ENCODE measurements at places on chromosomes 11 and 22.

DNA sequence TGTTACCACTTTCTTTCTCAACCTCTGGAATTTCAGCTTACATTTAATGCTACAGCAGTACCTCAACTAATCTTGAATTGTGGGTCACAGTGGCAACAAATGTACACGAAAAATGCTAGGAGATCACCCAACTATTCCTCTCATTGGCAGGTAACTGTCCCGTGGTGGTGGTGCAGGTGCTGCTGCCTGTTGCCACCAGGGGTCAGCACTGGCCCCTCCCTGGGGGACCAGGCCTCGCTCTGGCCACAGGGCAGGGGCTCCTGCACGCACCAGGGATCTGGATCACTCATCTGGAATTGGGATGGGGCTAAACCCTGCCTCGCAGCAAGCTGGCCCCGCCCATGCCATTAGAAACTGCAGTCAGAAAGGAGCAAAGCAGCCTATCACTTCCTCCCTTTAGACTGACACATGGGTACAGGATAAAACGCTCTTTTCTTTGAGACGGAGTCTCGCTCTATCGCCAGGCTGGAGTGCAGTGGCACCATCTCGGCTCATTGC is 6.9 kb upstream of the POLDIP3 start:
- DNase-seq: no peak
- no peaks in the 10 kb centered on the region for H3K27me3 ChIP-seq
- H3K4me1 ChIP-seq: peaks cover 28% of the 10 kb centered on the region
- peaks cover 54% of the 10 kb centered on the region for H3K36me3 ChIP-seq

DNA sequence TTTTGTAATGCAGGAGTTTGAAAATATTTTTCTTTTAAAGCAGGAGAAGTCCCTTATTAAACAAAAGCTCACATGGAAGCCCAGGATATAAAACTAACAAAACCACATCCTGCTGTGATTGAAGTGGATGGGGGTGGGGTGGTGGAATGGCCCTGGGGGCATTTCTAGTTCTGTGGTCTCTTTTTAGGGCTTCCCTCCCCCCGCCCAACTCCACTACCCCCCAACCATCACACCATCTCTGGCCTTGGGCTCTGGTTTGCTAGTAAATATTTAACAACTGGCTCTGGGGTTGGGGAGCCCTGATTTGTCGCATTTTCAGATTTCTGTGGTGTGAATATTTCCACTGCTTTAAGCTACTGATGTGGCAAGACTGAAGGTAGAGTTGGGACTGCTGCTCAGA is 279.6 kb upstream of the PLET1 start:
- peaks cover 6% of the 10 kb centered on the region for H3K4me1 ChIP-seq
- no peaks in the 10 kb centered on the region for H3K27me3 ChIP-seq
- DNase-seq: no peak
- no peak overlapping the region for H3K4me3 ChIP-seq

GRCh38 chr22:21938071-21938822 is 14.4 kb downstream of the PPM1F start:
- H3K36me3 ChIP-seq: peaks cover 5% of the 10 kb centered on the region
- peak overlapping the region; percentile 54 for H3K4me3 ChIP-seq
- peaks cover 37% of the 10 kb centered on the region for H3K4me1 ChIP-seq
- DNase-seq: peak; percentile 96
- H3K27me3 ChIP-seq: no peaks in the 10 kb centered on the region

DNA sequence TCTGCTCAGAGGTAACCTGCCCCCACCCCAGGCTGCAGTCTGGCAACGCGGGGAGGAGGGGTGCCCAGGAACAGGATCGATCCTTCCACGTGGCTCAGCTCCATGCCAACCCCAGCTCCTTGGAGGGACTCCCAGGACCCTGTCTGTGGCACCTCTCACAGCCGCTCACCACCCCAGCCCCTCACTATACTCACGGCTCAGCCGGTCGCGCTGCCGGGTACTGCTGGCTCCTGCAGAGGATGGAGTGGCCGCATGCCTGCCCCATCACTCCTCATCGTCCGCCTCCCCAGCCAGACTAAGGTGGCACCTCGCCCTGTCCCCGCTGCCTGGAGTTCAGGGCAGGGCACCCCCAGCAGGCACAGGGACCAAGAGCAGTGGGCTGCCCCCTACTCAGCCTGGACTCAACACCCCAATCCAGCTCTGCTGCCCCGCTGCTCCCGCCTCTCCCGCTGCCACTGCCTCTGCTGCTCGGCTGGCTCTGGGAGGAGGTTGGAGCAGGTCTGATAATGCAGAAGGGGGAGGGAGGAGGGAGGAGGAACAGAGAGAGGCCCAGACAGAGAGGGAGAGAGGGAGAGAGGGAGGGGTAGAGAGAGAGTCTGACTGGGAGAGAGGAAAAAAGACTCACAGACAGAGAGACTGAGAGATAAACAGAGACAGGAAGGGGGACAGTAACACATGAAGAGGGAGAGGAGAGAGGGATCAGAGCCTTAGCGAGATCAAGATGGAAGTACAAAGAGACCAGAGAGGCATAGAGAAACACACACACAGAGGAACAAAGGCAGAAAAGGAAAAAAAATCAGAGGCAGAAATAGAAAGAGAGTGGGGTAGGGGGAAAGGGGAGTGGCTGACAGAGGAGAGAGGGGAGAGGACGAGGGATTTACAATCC is at the start of gene PDE2A:
Gene PDE2A, minus strand, starts transcription at position 480 of the 886 bp plus-strand sequence. Its CDS starts 215 bp downstream, at position 265.
- DNase-seq: no peak
- H3K4me3 ChIP-seq: no peak within 1 kb of the TSS
- H3K27me3 ChIP-seq: peaks cover 18% of the 10 kb centered on the region
- H3K4me1 ChIP-seq: no peaks in the 10 kb centered on the region
- no peaks in the 10 kb centered on the region for H3K36me3 ChIP-seq

DNA sequence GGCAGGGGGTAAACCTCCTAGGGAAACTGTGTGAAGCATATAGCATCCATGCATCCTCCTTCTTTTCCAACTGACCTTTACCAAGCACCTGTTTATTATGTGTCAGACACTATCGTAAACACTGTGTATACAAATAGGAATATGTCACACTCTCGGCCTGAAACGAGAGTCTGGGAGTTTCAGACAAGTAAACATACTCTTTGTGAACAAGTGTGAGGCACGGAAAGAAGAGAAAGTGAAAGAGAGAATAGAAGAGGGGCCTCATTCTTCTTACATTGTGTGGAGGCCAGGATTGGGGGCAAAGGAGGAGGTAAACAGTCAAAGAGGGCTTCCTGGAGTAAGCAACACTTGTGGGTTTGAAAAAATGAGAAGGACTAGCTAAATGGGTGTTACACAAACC is 16.4 kb downstream of the CSNK2A3 start:
- H3K27ac ChIP-seq: no peak overlapping the region
- H3K36me3 ChIP-seq: peaks cover 8% of the 10 kb centered on the region
- H3K4me1 ChIP-seq: no peaks in the 10 kb centered on the region
- no peak for DNase-seq
- no peaks in the 10 kb centered on the region for H3K27me3 ChIP-seq
- H3K4me3 ChIP-seq: no peak overlapping the region

- H3K4me3 ChIP-seq: no peak overlapping the region
- no peaks in the 10 kb centered on the region for H3K4me1 ChIP-seq
- DNase-seq: no peak
- H3K27me3 ChIP-seq: no peaks in the 10 kb centered on the region
- H3K36me3 ChIP-seq: peaks cover 21% of the 10 kb centered on the region
Observed at GRCh38 chr22:20590477-20591294, 83.3 kb downstream of the MED15 start.

GRCh38 chr11:133081730-133082452 is 450.4 kb downstream of the OPCML start:
- H3K36me3 ChIP-seq: no peaks in the 10 kb centered on the region
- H3K4me1 ChIP-seq: no peaks in the 10 kb centered on the region
- H3K27ac ChIP-seq: no peak overlapping the region
- DNase-seq: no peak
- H3K4me3 ChIP-seq: no peak overlapping the region

- no peak for DNase-seq
- H3K4me1 ChIP-seq: no peaks in the 10 kb centered on the region
Observed at GRCh38 chr11:33620423-33621171, 80.0 kb downstream of the C11orf91 start.

- peaks cover 6% of the 10 kb centered on the region for H3K4me1 ChIP-seq
- H3K36me3 ChIP-seq: no peaks in the 10 kb centered on the region
- H3K27ac ChIP-seq: peak within 1 kb of the TSS; percentile 96
- no peak within 1 kb of the TSS for H3K4me3 ChIP-seq
- DNase-seq: no peak
Observed at GRCh38 chr11:118883368-118884071, at the start of gene CXCR5. Gene CXCR5 (plus strand): TSS chr11:118883892. CDS start chr11:118883942, 50 bp downstream.

DNA sequence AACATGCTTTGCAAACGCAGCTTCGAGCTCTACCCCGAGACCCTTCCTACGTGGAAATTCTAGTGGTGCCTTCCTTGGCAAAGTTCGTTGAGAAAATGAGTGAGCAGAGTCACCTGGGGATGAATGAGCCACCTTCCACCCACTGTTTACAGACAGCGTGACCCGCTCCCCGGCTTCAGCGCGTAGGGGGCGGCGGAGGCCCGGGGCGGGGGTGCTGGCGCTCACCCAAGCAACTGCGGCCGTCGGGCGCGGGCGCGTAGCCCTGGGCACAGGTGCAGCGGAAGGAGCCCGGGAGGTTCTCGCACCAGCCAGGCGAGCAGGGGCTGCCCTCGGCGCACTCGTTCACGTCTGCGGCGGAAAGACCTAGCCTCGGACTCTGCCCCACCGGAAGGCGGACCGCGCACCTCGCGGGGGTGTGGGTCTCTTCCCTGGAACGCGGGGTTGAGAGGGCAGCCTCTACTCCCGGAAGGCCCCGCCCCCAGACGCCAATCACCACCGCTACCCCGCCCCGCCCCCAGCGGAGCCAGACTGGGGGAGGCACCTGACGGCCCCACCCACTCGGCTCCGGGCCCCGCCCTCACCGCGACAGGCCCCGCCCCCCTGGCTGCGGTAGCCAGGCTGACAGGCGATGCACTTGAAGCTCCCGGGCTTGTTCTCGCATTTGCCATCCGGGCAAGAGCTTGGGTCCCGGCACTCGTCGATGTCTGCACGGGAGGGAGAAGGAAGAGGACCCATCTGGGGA is 11.8 kb downstream of the LTBP3 start:
- H3K27me3 ChIP-seq: no peaks in the 10 kb centered on the region
- peak; percentile 59 for DNase-seq
- peak overlapping the region; percentile 47 for H3K27ac ChIP-seq
- H3K36me3 ChIP-seq: peaks cover 76% of the 10 kb centered on the region

GRCh38 chr11:83087035-83087434 is 15.3 kb upstream of the RAB30 start:
- H3K36me3 ChIP-seq: no peaks in the 10 kb centered on the region
- no peak for DNase-seq
- no peak overlapping the region for H3K27ac ChIP-seq

DNA sequence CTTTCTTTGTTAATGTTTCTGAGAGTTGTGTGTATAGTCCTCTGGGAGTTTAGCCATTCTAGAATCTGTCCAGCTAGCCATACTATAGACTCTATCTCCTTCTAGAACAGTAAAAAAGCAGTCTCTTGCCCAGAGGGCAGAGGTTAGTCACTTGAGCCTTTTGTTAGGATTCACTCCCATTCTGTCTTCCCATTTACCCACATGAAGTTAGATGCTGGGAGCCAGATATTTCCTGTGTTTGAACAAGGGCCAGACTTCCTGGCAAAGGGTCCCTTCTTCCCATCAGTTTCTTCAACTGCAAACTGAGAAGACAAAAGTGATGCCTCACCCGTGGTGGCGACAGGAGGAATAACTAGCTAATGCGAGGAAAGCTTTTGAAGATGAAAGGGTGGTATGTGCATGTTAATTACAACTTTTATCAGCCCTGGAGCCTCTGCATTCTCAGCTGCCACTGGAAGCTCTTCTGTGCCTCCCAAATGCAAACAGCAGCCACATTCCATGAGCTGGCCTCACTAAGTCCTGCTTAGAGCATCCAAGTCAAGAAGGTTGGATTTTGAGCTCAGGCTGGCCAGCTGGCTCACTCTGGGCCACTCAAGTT is 12.8 kb downstream of the CD44 start:
- DNase-seq: no peak
- H3K4me3 ChIP-seq: no peak overlapping the region
- H3K27me3 ChIP-seq: no peaks in the 10 kb centered on the region
- peak overlapping the region; percentile 56 for H3K27ac ChIP-seq

GRCh38 chr11:828506-829175 is 922 bp downstream of the CRACR2B start:
- H3K4me3 ChIP-seq: peak overlapping the region; percentile 56
- DNase-seq: no peak
- H3K27ac ChIP-seq: peak overlapping the region; percentile 7
- peaks cover 44% of the 10 kb centered on the region for H3K4me1 ChIP-seq

DNA sequence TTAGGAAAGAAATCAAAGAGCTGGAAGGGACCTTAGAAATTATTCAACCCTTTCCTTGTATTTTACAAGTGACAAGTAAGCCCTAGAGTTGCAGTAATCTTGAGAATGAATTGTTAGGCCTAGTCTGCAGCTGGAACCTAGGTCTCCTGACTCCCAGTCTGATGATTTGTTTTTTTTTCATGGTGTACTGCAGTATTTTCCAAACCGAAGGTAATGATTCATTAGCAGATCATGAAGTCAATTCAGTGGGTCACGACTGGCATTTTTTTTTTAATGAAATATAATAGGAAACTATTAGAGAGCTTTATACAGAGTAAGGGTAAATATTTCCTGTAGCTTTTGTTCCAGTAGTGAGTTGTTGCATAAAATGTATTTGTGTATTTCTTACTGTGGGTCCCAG is 42.8 kb downstream of the EXT2 start:
- DNase-seq: no peak
- H3K4me1 ChIP-seq: peaks cover 31% of the 10 kb centered on the region
- H3K27ac ChIP-seq: peak overlapping the region; percentile 53
- no peaks in the 10 kb centered on the region for H3K27me3 ChIP-seq
- no peaks in the 10 kb centered on the region for H3K36me3 ChIP-seq

DNA sequence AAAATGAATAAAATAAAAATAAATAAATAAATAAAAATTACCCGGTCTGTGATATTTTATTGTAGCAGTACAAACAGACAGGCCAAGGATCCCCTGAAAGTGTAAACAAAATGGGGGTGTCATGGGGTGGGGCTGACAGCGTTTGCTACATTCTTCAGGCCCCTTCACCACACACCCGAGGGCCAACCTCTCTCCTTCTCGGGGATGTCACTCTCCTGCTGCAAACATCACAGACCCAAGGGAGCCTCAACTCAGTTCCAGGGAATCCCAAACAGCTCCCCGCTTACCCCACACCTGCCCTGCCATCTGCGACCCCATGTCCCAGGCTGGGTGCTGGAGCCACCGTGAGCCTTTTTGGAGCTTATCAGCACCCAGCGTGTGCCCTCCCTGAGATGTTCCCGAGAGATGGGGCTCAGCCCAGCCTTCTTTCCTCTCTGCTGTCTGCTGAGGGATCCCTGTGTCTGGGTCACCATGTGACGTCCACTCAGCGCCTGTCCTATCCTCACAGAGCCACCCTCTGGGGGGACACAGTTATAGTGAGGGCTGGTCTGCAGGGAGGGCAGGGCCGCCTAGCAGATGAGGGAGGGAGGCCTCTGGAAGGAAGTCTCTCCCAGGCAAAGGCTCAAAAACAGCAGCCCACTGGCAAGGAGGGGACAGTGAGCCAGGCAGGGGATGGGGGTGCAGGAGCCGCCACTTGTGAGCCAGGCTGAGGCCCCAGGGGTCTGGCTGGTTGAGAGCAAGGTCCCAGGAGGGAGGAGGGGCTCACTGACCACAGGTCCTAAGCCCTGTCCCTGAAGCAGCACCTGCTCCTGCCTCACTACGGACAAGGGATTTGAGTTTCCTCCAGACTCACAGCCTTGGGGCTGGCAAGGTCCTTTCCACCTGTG is 1041.6 kb downstream of the BRD1 start:
- no peaks in the 10 kb centered on the region for H3K27me3 ChIP-seq
- H3K36me3 ChIP-seq: no peaks in the 10 kb centered on the region
- no peaks in the 10 kb centered on the region for H3K4me1 ChIP-seq
- no peak overlapping the region for H3K27ac ChIP-seq

- H3K27me3 ChIP-seq: no peaks in the 10 kb centered on the region
- no peak for DNase-seq
- no peaks in the 10 kb centered on the region for H3K4me1 ChIP-seq
- no peak overlapping the region for H3K27ac ChIP-seq
- no peaks in the 10 kb centered on the region for H3K36me3 ChIP-seq
- no peak overlapping the region for H3K4me3 ChIP-seq
Observed at GRCh38 chr22:43745783-43746356, 66.2 kb downstream of the EFCAB6 start.
